ENCODE measurements at places on chromosomes 3 and 15.
A peak's percentile ranks its signal among the peaks of the same experiment; 100 is the strongest.

DNA sequence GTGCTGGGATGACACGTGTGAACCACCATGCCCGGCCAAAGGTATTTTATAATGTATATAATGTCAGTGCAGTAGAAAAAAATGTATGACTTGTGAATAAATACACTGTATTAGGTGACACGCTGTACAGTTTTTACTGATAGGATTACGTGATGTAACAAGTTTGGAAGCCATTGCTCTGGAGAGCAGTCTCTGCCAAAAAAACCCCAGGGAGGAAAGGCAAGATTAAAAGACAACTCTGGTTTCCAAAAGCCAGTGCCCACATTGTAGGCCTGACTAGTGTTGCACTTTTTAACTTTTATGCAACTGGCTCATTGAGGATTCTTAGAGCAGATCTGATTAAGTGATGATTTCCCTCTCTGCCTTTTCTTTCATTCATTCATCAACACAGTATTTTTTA, 62.0 kb upstream of the SLC2A2 start:
- DNase-seq = no peak

- no peak for DNase-seq
Observed at GRCh38 chr15:76203346-76204108, 107.7 kb downstream of the ETFA start.

DNA sequence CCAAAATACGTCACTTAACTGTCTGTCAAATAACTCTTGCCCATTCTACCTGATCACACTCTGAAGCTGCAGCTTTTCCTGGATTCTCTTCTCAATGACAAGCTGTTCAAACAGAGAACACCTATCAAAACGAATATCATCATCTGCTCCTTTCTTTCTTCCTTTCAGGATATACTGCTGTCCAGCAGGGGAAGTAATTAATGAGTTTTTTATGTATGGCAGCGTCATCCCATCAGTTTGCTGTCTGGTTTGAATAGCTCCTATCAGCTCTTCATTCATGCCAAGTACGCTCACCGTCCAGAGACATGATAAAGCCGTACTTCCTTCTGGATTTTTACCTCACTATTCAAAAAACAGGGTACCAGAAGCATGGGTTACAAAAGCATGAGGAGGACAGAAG, at the start of gene CHRM5:
Gene CHRM5 (plus strand): TSS at position 274 of the 400 bp plus-strand sequence. CDS start 94,221 bp downstream, outside the sequence.
- no peak for DNase-seq

- no peak for DNase-seq
Observed at GRCh38 chr15:63063164-63063756, 20.7 kb downstream of the TPM1 start.

GRCh38 chr3:117914540-117915100, 1120.0 kb downstream of the IGSF11 start:
- no peak for DNase-seq

DNA sequence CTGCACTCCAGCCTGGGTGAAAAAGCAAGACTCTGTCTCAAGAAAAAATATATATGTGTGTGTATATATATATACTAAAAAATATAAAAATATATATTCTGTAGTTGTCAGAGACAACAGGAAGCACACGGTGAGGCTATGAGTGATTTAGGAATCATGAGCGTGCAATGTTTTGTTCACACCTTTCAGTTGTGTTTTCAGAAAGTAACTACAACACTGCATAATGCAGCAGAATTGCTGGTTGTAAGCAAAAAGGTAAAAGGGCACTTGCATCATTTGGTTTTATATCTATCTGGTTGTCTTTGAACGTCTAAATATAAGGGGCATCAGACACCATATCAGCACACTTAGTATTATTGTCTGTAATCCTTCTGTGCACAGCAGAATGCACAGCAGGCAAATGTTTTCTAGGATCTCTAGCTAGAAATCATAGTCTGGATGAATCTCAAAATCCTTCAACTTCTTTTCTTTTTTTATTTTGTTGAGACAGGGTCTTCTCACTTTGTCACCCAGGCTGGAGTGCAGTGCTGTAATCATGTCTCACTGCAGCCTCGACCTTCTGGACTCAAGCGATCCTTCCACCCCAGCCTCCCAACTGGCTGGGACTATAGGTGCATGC, 44.8 kb downstream of the CCR3 start:
- DNase-seq = no peak

DNA sequence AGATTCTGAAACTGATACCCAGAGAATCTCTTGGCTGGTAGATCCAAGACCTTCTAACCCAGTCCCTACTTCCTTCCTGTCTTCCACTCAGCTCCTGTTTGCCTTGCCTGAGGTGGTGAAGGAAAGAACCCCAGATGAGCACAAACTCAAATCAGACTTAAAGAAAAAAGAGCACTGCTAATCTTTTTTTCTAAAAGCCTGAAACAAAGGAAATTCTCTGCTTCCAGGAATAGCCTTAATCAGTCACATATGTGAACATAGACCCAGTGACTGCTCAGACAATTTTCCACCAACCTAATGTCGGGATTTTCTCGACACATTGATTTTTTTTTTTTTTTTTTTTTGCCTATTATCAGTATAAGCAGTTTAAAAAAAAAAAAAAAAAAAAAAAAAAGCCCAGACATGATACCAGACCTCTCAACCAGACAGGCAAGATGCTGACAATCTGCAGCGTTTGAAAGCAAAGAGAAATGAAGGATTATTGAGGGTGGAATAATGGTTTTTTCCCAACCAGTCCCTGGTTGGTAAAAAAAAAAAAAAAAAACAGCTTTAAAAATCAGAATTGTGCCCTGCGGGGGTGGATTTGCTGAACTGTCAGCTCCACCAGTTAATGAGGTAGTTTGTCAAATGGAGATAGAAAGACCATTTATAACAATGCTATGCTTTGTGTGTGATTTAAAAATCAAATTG, 256.8 kb upstream of the RARB start:
- no peak for DNase-seq

DNA sequence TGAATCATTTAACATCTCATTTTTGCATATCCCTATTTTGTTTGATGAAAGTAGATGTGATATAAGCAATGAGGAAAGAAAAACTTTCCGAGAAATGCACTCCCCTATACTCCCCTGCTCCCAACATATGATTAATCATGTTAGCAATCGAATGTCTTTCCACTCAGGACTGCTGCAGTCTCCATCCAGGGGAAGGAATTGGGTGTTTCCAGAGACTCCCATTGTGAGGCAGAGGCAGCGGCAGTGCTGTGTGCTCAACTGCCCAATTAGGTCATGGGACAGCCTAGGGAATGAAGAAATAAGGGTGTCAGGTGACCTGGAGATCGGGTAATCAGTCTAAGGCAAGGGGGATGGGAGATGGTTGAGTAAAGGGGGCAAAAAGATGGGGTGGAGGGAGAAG, 268.6 kb upstream of the MEIS2 start:
- no peak for DNase-seq

DNA sequence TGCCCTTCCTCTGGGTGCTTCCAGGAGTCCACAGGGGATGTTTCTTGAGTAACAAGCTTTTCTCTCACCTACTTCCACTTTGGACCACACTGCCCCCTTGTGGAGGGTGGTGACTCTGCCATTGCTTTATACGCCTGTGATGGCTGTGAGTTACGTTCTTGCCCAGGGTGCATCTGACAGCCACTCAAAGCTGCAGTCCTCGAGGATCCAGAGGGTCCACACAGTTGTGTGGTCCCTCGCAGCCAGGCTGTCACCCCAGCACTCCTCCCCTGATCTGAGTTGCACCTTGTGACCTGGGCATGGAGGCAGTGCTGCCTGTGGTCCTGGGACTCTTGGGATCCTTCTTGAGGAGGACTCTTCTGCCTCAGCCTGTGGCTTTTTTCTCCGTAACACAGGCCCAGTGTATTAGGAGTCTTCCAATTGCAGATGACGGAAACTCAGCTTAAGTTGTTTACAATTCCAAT, 23.4 kb downstream of the FOXL2 start:
- peak; percentile 82 for DNase-seq

- DNase-seq = no peak
Observed at GRCh38 chr3:124107104-124107890, 115.4 kb upstream of the ROPN1 start.

- no peak for DNase-seq
Observed at GRCh38 chr3:126816298-126816697, 112.3 kb downstream of the CHCHD6 start.

DNA sequence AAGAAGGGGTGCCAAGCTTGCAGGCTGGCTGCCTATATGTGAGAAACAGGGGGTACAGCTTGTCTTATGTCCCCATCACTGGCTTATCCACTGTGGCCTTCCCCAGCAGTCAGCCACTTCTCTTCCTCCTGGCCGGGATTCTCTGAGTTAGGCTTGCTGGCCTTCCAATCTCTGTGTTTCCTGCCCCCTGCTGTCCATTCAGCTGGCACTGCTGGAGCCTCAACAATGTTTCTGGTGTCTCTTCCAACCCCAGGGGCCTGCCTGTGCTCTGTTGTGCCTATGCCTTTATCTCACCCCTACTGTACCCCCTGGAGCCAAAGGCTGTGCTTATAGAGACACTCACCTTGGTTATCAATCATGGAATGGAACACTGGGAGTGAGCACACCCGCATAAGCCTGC, 36.5 kb downstream of the ANAPC13 start:
- peak; percentile 90 for DNase-seq

GRCh38 chr3:19213603-19214220, 65.4 kb downstream of the KCNH8 start:
- peak; percentile 90 for DNase-seq

GRCh38 chr3:6099458-6100075, 761.3 kb upstream of the GRM7 start:
- no peak for DNase-seq

GRCh38 chr15:53710906-53711305, 48.6 kb downstream of the WDR72 start:
- no peak for DNase-seq

GRCh38 chr3:190120269-190121060, at the start of gene P3H2:
Gene P3H2, minus strand, starts transcription at chr3:190120897. Its CDS starts 166 bp downstream, at chr3:190120731.
- peak; percentile 83 for DNase-seq

GRCh38 chr3:20462723-20463122, 276.7 kb upstream of the SGO1 start:
- DNase-seq = no peak

- no peak for DNase-seq
Observed at GRCh38 chr3:115518100-115518852, 105.0 kb upstream of the GAP43 start.

DNA sequence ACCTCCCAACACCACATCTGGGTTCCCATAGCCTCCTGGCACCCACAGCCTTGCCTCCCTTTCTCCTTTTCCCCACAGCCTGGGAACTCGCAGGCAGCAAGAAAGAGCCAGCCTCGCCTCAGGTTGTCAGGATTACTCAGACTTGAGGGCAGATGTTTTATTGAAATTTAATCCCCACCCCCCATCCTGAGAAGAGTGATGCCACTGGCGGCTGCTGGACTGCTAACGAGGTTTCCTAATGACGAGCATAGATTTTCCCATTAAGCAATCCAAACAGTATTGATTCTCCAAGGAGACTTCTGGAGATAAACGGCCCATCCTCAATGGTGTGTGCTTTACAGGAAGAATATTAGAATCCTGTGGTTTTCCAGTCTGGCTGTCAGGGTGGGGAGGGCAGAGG, 13.7 kb downstream of the SHF start:
- no peak for DNase-seq

DNA sequence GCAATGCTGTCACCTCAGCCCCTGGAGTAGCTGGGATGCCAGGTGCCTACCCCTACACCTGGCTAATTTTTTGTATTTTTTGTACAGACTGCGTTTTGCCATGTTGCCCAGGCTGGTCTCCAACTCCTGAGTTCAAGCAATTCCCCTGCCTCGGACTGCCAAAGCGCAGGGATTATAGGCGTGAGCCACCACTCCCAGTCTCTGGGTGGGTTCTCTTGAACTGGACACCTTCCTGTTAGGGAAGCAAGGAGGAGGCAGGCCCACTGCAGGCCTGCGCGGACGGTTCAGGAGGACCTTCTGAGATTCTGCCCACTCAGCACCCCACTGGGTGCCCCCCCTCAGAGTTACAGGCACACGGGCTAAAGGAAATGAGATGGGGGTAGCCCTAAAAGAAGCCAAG, 73.8 kb upstream of the HERC1 start:
- no peak for DNase-seq

- no peak for DNase-seq
Observed at GRCh38 chr15:90647326-90647725, 69.8 kb upstream of the BLM start.

GRCh38 chr3:122313281-122313680, 11.8 kb upstream of the CSTA start:
- no peak for DNase-seq

DNA sequence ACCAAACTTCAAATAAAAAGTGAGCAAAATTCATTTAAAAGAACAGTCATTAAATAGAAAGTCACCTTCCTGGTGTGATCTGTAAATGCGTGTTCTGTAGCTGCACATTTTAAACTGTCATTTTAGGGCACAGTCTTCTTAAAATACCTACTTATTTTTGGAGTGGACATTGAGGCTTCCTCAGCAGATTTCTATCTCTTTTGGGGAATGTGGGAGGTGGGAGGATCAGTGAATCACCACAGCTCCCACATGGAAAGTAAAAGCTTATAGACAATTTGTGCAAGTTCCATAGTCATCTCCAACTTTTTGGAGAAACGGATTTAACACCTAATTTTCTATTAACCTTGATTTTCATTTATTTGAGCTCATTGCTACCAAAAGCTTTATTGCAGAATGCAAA, 21.0 kb upstream of the MOBP start:
- no peak for DNase-seq

DNA sequence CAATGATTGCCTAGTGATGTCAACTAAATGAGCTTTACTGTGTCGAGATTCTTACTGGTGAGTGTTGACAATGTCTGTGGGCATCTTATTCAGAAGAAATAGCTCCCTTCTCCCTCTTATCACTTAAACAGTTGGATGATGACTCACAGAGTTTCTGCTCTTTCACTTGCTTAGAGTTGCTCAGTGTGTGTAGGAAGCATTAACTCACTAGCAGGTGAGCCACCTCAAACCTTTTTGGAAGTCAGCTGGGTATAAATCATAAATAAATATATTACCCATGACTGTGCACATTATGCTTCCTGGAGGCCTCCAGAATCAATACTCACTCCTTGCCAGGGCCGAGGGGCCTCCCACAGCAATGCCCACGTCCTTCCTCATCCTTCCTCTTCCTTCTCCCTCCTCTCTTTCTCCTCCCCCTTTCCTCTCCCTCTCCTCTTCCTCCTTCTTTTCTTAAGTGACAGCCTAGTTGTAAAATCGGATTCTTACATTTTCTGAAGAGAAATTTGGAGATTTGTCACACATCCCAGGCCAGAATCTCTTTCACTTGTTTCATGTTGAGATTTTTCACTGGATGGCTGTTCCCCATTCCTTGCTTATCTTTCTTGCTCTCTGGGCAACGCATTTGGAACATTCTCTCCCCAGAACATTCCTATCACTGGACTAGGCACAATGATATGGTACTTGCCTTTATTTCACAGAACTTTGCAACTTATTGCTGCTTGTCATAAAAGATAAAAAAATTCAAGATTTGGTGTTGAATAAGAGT, 17.5 kb downstream of the SHC4 start:
- no peak for DNase-seq
